ENCODE measurements at places on chromosomes 2 and 18.

- no peak for DNase-seq
These were observed 29.9 kb downstream of the FN1 start for GRCh38 chr2:215405722-215406581.

DNA sequence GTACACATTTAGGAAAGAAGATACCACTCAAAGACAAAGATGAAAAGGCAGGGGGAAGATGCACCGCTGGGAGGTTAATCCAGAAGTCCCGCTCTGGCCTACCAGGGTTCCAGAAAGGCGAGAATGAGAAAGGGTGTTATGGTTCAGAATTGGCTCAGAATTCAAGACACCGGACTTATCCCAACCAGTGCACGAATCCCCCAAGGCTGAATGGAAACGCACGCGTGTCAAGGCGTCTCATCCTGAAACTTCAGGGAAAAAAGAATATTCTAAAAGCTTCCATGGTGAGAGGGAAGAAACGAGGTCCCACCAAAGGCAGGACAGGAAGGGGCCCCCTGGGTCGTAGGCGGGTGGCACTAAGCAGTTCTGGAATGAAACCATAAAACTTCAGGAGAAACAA is 71.9 kb downstream of the SLC66A2 start:
- DNase-seq, result no peak

DNA sequence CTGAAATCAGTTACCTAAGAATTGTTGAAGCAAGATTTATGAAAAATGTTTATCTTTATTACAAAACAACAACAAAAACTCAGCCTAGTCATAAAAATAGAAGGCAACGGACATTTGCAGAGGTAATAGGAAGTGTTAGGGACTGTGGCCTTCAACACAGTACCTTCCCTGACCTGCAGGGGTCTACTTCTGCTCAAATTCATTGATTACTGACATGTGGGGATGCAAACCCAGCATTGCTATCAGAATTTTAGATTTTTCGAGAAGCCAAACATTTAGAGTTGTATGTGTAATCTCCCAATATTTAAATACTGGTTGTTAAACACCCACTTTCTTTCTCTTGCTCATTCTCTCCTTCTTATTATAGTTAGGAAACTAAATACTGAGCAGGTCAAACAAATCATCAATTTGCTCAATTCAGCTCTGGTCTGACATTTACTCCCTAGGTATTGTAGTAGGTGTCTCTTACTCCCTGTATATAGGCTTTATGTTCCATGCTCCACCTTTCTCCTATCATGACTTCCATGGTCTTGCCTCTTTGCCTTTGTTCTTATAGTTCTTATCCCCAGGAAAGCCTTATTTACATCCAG is 198.5 kb downstream of the UBE2E3 start:
- DNase-seq, result peak; percentile 59

DNA sequence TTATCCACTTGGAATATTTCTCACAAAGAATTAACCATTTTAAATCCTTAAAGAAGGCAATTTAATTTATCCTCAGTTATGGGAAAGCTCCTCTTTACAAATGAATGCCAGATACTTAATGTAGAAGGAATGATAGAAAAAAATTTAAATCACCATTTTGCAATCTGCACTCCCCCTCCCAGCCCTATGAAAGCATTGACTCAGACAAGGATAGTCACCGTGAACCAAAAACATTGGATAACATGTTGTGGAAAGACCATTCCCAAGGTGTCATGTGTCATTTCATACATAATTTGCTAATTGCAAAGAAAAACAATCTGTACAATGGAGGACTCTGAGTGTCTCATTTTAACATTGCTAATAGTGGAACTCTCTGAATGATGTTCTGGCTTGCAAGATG is 421.0 kb downstream of the TXNL1 start:
- DNase-seq, result no peak

GRCh38 chr2:51710222-51710621 is 678.3 kb upstream of the NRXN1 start:
- peak; percentile 39 for DNase-seq

Measured in NCI-H82 (cell line).